H1 (cell line): ENCODE measurements at places on chromosomes 4 and X. TPM values are rescaled to one million over a fixed set of nuclear protein-coding genes. Genes with fewer than 3 reads are reported as not detected.

DNA sequence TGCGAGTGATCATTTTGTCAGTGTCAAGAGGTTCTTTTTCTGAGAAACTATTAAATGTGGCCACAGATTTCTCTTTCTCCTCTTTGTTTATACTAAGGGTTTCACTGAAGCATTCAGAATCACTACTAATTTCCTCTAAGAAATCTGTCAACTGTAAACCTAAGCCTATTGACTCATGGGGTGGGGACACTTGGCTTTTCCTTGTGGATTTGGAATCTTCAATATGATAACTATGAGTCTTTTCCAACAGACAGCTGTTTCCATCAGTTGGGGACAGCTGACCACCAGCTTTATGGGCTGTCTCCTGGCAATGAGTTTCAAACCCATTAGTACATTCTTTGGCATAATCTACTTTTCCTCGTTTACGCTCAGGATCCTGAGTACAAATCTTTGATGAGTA is 13.8 kb downstream of the PGRMC1 start:
- no peak overlapping the region for H3K27ac ChIP-seq
- peaks cover 9% of the 10 kb centered on the region; the same call in 1 of the 2 replicates for H3K36me3 ChIP-seq
- no peaks in the 10 kb centered on the region for H3K27me3 ChIP-seq
- H3K4me1 ChIP-seq: no peaks in the 10 kb centered on the region
- no peak overlapping the region for H3K4me3 ChIP-seq

DNA sequence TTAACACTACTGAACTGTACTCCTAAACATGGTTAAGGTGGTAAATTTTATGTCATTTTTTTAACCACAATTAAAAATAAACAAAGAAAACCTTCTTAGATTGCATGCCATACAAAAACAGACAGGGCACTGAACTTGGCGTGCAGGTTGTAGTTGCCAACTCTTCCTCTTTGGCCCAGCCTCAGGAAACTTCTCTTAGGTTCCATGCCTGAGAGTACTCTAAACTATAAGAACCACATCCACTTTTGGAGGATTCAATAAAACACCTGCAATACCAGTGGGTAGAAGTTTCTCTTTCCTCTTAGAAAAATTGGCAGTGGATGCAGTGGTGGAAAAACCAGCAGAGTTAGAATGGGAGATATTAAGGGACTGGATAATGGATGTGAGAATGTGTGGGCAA is 103.4 kb downstream of the LUZP4 start:
- no peaks in the 10 kb centered on the region for H3K36me3 ChIP-seq
- DNase-seq: no peak
- H3K4me3 ChIP-seq: no peak overlapping the region
- no peaks in the 10 kb centered on the region for H3K4me1 ChIP-seq
- H3K27ac ChIP-seq: no peak overlapping the region

DNA sequence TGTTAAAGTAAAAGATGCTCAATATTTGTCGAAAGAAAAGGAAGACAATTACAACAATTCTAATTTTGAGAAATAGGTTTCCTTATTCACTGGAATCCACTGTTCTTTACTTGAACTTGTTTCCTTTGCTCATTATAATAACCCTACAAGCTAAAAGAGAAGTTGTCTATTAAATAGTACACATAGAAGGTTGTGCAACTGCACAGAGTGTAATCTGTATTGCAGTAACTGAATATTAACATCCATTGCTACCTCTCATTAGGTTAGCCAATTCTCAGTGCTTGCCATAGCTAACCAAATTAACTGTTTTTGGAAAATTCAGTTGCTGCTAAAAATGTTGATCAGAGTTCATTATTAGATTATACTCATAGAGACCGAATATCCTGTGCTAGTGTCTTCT is 120.0 kb downstream of the PDLIM5 start:
- H3K36me3 ChIP-seq: no peaks in the 10 kb centered on the region
- no peak overlapping the region for H3K27ac ChIP-seq
- H3K4me1 ChIP-seq: no peaks in the 10 kb centered on the region
- no peak overlapping the region for H3K4me3 ChIP-seq
- DNase-seq: no peak

DNA sequence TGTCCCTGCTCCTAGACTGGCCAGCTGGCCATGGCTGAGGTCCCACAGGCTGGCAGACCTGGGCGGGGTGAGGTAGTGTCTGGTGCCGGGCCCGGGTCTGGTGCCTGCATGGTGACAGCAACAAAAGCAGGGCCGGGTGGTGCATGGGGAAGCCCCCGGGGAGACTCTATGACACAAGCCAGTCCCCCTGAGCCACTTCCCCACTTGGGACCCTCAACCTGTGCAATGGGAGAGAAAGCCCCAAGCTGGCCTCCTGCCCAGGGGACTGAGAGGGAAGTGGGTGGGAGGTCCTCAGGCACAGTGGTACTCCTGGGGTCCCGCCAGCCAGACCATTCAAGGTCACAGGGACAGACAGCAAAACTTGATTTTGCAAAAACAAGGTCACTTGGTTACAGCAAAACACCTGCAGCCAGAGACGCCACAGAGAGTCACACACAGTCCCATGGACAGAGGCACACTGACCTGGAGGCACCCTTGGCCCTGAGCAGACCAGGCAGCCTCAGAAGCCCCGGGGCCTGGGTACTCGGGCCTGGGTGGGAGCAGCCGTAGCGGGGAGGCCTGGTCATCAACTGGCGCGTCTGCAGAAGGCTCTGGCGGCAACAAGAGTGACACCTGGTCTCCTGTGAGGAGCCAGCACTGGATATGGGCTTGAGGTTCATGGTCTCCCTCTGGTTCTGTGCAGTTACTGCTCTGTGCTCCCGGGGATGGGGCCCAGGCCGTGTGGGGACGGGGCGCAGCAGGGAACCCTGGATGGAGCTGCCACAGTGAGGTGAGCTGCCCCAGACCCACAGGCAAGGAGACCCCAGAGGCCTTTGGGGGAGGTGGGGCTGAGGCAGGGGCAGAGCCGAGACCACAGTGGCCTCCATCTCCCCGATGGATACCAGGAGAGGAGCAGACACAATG is 60.6 kb downstream of the HTRA3 start:
- no peak overlapping the region for H3K27ac ChIP-seq
- H3K4me3 ChIP-seq: no peak overlapping the region
- no peaks in the 10 kb centered on the region for H3K36me3 ChIP-seq
- H3K4me1 ChIP-seq: no peaks in the 10 kb centered on the region
- no peaks in the 10 kb centered on the region for H3K27me3 ChIP-seq

DNA sequence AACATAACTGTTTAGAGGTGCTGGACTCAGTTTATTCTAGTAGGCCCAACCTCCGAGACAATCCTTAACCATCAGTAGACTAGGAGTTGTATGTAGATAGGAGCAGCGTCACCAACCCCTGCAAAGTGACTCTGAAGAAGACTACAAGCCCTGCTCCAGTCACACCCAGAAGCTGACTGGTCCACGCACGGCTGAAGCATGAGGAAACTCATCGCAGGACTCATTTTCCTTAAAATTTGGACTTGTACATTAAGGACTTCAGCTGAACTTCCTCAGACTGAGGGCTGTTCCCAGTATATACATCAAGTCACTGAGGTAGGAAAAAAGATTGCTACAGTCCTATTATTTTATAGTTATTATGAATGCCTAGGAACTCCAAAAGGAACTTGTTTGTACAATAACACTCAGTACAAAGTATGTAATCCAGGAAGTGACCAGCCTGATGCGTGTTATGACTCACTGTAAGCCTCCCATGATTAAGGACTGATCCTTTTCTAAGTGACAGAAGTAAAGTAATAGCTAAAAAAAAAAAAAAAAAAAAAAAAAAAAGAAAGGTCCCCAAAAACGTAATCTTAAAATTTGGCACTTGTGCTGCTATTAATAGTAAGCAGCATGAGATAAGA is 41.6 kb upstream of the UGT2B7 start:
- H3K36me3 ChIP-seq: no peaks in the 10 kb centered on the region
- no peaks in the 10 kb centered on the region for H3K27me3 ChIP-seq
- peaks cover 15% of the 10 kb centered on the region for H3K4me1 ChIP-seq
- no peak overlapping the region for H3K27ac ChIP-seq
- DNase-seq: no peak

The PCYT1B gene
- total RNA-seq: 30.6 and 30.8 TPM in 2 replicates

DNA sequence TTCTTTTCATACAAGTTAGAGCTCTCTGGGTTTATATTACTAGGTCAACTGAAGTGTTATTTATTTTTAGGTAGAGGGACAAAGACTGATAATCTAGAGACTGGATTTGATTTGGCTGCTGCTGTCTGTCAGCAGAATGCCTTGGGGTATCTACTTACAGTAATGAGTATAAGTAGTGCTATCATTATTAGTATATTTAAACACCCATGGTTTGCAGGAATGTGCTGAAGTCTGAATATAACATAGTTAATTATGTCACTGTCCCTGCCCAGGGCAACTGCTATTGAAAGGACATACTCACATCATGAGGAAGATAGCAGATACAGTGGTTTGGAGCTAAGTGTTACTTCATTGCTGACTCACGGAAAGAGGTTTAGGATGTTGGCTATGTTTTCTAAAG is 76.2 kb downstream of the PRRG1 start:
- DNase-seq: no peak
- no peak overlapping the region for H3K4me3 ChIP-seq
- no peaks in the 10 kb centered on the region for H3K27me3 ChIP-seq
- peaks cover 7% of the 10 kb centered on the region; the same call in 1 of the 2 replicates for H3K36me3 ChIP-seq
- H3K27ac ChIP-seq: no peak overlapping the region

The ADH1B gene
- not detected in 2 replicates for total RNA-seq

The SEL1L3 gene
- total RNA-seq: 51.0 and 54.0 TPM in 2 replicates

GRCh38 chrX:38718311-38718710 is 82.9 kb upstream of the MID1IP1 start:
- H3K27me3 ChIP-seq: no peaks in the 10 kb centered on the region
- H3K36me3 ChIP-seq: no peaks in the 10 kb centered on the region
- no peak for DNase-seq
- H3K27ac ChIP-seq: no peak overlapping the region
- H3K4me3 ChIP-seq: no peak overlapping the region

DNA sequence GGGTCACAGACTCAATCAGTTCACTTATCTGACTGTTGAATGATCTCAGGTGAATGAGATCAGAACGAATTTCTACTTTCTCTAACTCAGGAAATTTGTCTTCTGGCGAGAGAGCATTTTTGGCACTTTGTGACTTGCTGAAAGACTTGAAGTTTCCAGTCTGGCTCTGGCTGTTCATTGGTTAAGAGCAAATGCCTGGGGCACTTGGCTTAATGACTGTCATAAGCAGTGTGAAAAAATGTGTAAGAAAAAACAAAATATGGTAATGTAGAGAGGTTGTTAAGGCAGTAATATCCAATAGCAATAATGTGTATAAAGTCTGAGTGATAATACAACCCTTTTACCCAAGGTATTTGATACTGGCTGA is 71.3 kb upstream of the PGRMC2 start:
- no peaks in the 10 kb centered on the region for H3K27me3 ChIP-seq
- H3K36me3 ChIP-seq: no peaks in the 10 kb centered on the region
- H3K4me1 ChIP-seq: no peaks in the 10 kb centered on the region
- no peak overlapping the region for H3K4me3 ChIP-seq

The PLXNB3 gene
- 2.7 TPM in 2 replicates for total RNA-seq

DNA sequence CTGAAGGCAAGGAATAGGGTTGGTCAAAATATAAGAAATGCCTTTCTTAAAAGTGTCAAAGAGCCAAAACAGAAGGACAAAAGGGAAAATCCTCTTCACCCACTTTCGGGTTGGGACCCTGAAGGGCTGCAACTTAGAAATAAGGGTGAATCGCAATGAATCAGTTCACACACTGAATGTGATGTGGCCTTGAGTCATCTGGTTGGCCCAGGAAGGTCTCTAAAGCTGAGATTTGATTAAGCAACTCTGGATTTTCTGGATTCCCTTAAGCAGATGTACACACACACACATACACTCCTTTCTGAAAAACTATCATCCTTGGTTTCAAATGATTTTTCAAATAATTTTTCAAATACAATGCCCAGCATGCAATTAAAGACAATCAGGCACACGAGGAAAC is 13.1 kb downstream of the TAB3 start:
- no peaks in the 10 kb centered on the region for H3K36me3 ChIP-seq
- H3K4me3 ChIP-seq: no peak overlapping the region
- no peak for DNase-seq
- no peaks in the 10 kb centered on the region for H3K4me1 ChIP-seq
- H3K27me3 ChIP-seq: no peaks in the 10 kb centered on the region

DNA sequence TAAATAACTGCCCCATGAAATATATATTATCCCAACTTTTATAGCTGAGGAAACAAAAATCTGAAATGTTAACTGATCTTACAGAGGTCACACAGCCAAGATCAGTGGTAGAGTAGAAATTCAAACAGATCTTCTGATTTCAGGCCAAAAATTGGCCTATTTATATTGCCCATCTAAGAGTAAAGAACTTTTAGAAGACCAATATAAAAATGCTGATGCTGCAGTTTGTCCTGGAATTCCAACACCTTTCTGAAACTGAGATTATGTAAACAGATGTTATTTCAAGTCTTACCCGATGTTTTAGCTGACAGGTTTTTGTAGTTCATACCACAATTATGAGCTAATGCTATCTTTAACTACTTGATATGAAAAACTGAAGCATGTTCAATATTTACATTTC is 51.1 kb downstream of the SPANXN3 start:
- no peaks in the 10 kb centered on the region for H3K27me3 ChIP-seq
- DNase-seq: no peak
- no peaks in the 10 kb centered on the region for H3K4me1 ChIP-seq
